Anterior cingulate cortex (tissue), 58 donors: ENCODE measurements at places on chromosomes 2 and 18.

DNA sequence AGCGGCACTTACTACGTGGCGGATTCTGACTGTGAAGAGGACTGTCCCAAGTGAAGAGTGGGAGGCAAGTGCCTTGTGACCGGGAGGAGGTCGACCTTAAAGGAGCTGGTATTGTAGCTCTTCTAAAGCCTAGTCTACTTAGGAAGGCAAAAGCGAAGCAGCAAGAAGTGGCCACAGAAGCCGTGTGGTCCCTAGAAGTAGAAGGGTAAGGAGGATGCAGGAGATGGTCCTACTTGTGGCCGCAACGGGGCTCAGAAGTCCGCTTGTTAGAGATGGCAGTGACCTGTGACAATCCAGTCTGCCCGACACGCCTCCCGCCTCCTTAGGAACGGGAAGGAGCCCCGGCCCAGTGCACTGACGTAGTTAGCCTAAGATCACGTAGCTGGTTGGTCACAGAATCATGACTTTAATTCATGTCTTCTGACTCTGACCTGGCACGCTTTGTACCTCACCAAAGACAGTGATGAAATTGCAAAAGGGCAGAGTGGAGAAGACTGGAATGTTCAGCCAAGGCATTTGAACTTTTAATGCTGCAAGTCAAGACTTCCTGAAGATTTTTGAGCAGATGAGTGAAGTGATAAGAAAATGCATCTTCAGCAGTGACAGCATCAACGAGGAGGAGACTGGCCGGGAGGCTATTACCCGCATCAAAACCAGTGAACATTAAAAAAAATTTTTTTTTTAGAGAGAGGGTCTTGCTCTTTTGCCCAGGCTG lies 749 bp upstream of the EIF2AK3 start:
- DNase-seq = no peak

GRCh38 chr2:216569765-216570164 lies 63.5 kb upstream of the IGFBP2 start:
- DNase-seq = no peak

GRCh38 chr2:230225486-230225885 lies at the start of gene SP140:
TSS of gene SP140 (plus strand) at chr2:230225736. CDS start at chr2:230225845, 109 bp downstream.
- peak; percentile 4 for DNase-seq

DNA sequence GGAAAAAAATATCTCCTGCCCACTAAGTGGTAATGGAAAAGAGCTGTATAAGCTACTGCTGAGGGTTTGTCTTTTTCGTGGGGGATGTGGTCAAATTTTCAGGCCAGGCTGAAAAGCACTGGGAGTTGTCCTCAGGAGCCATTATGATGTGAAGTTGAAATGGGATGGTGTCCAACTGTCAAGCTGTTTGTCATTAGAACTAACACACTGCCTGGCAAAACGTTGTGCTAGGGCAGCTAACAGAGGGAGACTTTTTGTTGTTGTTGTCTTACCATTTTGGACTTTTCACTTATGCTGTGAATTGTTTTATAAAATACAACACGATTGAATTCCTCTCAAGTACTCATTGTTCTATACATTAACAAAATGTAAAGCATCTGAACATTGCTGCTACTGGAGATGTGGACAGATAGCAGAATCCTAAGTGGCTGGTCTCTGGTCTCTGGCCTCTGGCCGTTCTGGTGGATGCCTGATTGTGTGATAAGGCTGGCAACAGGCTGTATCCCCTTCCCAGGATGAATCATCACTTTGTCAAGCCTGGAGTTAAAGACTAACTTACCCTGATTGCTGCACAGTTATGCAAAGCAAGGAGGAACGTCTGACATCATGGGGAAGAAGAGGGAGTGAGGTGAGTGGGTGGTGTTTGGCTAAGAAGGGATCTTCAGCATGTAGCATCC lies 2.3 kb downstream of the MYO1B start:
- no peak for DNase-seq

DNA sequence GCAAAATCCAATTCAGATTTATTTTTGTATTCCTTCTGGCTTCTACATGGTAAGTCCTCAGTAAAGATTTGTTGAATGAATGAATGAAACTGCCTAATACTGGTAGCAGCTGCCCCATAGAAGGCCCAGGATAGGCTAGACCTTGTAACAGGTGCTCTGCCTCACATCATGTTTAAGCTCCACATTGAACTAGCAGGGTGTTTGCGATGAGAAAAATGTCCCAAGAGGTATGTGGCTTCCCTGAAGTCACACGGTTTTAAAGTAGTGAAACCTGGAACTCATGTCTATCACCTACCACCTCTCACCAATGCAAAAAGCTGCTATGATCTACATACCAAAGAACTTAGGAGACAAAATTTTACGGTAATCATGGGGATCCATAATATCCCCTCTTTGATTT lies 765 bp upstream of the LHCGR start:
- no peak for DNase-seq

- no peak for DNase-seq
These were observed 29.9 kb downstream of the SESTD1 start for GRCh38 chr2:179234658-179235240.

DNA sequence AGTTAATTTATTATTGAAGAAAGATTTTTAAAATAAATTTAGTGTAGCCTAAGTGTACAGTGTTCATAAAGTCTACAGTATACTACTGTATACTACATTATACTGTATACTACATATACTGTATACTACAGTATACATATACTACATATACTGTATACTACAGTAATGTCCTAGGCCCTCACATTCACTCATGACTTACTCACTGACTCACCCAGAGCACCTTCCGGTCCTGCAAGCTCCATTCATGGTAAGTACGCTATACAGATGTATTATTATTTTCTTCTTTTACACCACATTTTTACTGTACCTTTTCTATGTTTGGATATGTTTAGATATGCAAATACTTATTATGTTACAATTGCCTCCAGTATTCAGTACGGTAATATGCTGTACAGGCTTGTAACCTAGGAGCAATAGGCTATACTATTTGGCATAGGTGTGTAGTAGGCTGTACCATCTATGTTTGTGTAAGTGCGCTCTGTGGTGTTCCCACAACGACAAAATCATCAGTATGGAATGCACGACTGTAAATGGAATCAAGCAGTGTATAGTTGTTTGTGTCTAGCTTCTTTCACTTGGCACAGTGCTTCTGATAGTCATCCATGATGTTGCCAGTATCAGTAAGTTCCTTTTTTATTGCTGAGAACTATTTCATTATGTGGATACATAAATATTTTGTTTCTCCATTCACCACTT lies 245.7 kb downstream of the MTX2 start:
- DNase-seq = no peak

GRCh38 chr2:233153146-233153798 lies 93.1 kb downstream of the INPP5D start:
- DNase-seq = no peak

DNA sequence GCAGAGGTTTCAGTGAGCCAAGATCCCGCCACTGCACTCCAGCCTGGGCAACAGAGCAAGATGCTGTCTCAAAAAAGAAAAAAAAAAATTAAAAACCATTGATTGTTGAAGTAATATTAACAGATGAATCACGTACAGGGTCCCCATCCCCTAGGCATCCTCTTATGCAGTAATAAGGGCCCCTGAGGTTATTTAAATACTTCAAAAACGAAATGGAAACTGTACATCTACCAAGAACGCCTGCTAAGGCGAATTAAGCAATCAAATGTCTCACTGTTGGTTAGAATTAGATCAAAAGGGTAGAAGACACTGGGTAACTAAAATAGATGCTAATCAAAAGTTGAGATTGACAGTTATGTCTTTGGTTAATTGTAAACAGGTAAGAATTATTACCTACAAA lies 7.5 kb downstream of the TRABD2A start:
- no peak for DNase-seq

GRCh38 chr2:211258646-211259335 lies 702.4 kb downstream of the CPS1 start:
- no peak for DNase-seq

DNA sequence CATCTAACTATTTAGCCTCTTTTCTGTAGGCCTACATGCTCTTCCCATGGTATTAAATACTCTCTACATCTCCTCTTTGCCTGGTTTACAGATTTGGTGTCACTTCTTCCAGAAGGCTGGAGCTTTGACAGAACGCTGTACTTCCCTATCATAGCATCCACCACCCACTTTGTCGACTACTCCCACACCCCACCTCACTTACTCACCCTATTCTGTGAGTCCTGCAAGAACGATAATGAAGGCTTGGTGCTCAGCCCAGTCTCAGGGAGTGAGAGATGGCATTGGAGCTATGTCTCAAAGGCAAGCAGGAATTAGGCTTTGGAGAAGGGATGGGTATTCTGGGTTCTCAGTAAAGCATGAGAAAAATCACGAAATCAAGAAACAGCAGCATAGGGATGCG lies 20.3 kb upstream of the KDM3A start:
- no peak for DNase-seq

- DNase-seq = no peak
These were observed 72.5 kb upstream of the CYP1B1 start for GRCh38 chr2:38148501-38148900.

DNA sequence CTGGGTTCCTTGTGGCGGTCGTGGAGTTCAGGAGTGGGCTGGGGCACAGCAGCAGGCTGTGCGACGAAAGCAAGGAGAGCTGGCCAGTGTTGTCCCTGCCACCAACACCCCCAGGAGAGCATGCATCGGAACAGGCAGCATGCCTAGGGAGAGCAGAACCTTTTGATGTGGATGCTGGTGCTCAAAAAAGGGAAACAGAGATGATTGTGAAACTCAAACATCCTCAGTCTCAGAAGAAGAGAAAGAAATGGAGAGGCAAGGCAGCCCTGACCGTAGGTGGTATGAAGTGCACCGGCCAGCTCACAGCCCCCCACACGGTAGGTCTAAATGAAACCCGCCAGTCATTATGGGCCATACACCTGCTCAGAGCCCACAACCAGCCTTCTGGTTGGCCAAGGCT lies 253.4 kb downstream of the GBX2 start:
- DNase-seq = no peak

DNA sequence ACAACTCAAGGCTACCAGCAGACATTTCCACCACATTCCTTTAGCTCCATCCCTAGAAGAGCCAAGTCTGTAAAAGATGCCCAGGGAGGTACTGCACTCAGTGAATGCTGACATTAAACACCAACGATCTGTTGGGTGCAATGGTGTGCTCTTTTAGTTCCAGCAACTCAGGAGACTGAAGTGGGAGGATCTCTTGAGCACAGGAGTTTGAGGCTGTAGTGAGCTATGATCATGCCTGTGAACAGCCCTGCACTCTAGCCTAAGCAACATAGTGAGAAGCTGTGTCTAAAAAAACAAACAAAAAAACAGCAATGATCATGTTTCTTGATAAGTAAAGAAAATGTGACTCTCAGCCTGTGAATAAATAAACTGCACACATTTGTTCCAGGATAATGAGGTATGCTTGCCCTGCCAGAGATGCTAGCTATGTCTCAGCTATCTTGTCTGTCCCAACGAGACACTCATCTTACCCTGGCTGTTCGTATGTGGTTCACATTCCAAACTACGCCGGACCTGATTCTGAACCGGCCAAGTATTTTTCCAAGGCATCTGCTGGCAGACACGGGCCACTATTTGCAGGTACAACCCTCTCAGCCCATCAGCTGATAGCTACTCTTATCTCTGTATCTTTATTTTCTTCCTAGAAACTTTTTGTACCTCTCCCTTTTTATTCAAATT lies 21.8 kb downstream of the TMEM182 start:
- DNase-seq = no peak

GRCh38 chr2:224039080-224039769 lies at the start of gene SERPINE2:
TSS of gene SERPINE2 (minus strand) at chr2:224039286. CDS start at chr2:224001900, 37,386 bp downstream.
- DNase-seq = peak; percentile 67

- no peak for DNase-seq
These were observed 91.4 kb upstream of the CHST9 start for GRCh38 chr18:27276479-27276878.

GRCh38 chr2:67625690-67626475 lies 228.8 kb downstream of the ETAA1 start:
- no peak for DNase-seq

DNA sequence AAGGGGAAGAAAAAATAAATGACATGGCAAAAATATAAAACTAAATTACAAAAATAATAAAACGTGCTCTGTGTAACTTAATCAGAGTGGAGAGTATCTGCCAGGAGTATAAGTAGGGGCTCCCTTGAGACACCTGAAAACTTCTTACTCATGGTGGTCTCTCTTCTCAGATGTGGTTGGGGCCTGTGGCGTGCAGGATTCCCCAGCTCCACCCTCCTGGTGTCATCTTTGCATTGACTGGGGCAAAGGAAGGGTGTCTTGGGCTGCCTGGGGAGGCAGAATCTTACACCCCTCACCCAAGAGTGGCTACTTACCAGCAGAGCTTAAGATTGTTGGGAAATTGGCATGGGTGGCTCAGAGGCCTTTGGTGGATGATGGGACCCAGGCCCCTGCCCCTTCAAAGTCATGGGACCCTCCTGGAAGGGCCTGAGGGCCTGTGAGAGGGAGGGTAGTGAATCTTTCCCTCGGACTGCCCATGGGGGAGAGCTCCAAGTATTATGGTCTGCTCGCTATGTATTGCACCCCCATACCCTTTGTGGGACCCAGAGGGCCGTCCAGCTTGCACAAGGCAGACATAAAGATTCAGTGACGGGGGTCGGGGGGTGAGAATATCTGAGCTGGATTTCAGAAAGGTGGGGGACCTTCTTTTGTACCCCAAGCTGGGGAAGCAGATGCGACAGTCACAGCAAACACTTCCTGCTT lies 6.9 kb upstream of the TRAF3IP1 start:
- no peak for DNase-seq

GRCh38 chr2:37851428-37851827 lies 73.7 kb upstream of the RMDN2 start:
- no peak for DNase-seq

- DNase-seq = no peak
These were observed 15.5 kb upstream of the SIX2 start for GRCh38 chr2:45024600-45025291.

GRCh38 chr18:32695534-32695933 lies 77.3 kb downstream of the KLHL14 start:
- DNase-seq = no peak

DNA sequence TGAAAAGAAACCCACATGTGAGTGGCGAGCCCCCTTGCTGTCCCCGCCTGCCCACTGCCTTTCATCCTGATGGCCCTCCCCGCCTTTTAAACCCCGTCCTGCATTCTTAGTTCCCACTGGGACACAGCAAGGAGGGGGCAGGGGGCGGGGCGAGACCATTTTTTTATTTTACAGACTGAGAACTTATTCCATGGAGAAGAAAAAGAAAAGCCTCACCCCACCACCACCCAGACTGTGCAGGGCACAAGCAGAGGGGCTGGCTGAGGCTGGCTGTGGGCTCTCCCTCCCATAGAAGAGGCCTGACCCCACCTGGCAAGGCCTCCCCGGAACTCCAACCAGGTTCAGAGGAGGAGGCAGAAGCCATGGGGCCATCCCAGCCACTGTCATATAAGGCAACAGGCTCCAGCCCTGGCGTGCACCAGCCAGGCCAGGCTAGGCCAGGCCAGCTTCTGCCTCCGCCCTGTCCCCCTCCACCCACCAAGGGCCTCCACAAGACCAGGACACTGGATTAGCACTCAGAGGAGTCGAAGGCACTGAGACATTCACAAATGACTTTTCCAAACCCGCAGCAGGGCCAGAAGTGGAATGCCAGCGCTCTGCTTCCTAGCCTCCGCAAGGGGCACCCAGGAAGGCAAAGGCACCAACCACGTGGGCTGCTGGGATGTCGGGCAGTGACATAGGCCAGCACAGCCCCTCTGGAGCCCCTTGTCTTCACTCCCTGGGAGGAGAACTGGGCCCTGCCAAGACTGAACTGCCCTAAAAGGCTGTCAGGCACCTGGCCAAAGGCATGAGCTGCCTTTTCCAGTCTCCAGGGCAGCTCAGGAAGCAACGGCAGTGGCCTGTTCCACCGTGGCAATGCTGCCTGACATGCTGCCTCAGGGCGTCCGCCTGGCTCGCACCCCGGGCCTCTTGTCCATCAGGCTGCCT lies 37.5 kb upstream of the SEMA4C start:
- DNase-seq = peak; percentile 73
